ENCODE measurements at places on chromosomes 16 and 17.

DNA sequence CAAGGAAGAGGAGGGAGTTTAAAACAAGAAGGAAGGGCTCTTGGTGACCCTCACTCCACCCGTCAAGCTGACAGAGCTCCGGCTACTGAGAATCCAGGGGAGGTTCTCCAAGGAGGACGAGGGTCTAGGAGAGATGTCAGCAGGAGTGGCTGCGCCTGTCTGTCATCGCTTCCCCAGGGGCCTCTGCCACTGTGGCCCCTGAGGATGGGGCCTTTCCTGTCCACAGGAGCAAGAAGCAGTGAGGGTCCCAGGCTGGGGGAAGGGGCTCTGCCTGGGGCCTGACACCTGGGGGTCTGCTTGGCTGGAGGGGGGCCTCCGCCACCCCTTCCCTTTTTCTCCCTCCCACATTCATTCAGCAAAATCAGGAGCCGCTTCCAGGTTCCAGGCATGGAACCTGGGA is 66.5 kb upstream of the TNRC6C start:
- DNase-seq, result no peak

- no peak for DNase-seq
Observed at GRCh38 chr17:9402590-9403199, 172.9 kb downstream of the STX8 start.

DNA sequence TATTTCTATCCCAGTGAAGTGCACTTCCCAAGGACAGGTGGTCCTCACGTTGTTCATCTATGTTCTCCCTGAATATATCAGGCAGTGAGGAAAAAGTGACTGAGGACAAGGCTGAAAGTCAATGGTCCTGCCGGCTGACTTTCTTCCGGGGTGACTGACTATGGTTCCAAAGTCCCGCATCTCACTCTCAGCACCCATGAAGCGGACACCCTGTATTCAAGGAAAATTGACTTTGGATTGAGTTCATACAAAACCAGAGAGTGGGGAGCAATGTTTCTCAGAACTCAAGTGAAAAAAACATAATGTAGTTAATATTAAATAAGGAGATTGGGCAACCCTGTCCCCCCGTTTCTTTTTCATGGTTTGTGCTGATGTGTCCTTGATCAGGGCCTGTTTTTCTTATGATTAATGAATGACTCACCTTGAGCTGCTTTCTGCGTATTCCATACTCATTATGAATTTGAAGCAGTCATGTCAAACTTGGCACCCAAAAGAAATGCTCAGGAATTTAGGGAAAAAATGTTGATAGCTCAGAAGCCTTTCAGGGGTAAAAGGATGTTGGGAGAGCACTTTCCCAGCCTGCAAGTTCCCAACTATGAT is 184.0 kb downstream of the CYLD start:
- DNase-seq, result no peak

- no peak for DNase-seq
Observed at GRCh38 chr17:55341432-55341831, 76.7 kb downstream of the HLF start.

DNA sequence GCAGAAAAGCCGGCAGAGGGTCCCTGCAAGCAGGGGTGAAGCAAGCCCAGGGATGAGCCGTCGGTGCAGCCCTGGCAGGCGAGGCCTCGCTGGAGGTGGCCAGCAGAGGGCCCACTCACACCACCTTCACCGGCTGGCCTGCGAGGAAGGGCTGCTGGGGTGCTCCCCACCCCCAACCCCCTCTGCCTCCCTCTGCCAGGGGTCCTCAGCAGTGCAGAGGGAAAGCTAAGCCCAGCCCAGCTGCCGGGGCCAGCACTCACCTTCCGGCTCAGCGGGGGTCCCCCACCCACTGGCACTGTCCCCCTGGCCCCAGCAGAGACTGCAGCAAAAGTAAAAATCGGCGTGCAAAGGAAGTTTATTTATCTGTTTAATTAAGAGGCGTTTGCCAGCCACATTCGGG is 113.4 kb downstream of the ENGASE start:
- DNase-seq, result no peak

- DNase-seq, result peak; percentile 80
Observed at GRCh38 chr16:89312194-89312593, 94.7 kb downstream of the ZNF778 start.

All from putamen (tissue), 1 donor.